ENCODE measurements at places on chromosomes 2 and 18.

- DNase-seq, result no peak
These were observed 13.8 kb upstream of the MALT1 start for GRCh38 chr18:58657494-58657893.

- no peak for DNase-seq
These were observed 28.8 kb upstream of the CBLN2 start for GRCh38 chr18:72572896-72573295.

DNA sequence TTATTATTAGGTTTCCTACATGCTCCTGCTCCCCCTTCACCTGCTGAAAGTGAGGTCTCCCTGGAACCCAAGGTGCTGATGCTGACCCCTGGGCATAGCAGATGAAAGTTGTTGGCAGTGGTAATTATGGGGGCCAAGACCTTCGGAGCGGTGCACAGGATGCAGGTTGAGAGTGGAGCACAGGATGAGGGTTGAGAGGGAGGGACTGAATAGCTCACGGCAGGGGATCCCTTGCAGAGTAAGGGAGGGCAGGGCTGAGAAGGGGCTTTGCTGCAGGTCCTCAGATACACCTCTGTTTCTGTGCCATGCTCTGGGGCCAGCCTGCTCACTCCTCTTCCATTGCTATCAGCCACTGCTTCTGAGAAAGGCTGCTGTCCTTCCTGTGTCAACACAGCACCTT is 163.3 kb downstream of the FHOD3 start:
- DNase-seq, result no peak

DNA sequence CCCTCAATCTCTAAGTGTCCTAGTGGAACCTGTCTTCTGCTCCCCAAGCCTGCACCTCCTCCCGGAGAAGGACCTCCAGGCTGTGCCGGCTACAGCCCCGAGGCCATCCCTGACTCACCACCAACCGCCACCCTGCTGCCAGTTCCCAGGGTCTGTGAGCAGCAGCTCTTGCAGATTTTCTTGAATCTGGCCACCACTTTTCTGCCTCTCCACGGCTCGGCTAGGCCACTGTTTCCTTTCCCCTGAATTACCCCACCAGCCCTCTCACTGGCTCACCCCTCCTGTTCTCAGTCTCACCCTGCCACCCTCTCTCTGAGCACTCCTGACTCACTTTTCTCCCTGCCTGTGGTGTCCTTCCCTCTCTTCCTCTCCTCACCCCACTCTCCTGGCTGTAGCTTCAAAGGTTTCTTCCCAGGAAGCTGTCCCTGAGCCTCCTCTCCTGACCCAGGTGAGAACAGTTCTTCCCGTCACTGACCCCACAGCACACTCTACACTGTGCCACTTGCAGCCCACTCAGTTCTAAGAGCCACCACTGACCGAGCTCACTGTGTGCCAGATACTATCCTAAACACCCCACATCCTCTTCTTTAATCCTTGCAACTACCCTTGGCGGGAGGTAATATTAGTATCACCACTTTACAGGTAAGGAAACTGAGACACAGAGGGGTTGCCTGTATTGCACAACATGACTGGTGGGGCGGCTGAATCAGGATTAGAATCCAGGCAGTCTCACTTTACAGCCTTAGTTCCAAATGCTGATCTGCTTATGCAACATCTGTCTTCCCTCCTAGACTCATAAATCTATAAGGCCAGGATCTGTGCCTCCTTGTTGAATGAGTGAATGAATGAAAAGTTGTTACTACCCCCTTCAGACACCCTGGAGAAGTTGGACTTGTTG is 111.6 kb downstream of the SMAD7 start:
- DNase-seq, result no peak

DNA sequence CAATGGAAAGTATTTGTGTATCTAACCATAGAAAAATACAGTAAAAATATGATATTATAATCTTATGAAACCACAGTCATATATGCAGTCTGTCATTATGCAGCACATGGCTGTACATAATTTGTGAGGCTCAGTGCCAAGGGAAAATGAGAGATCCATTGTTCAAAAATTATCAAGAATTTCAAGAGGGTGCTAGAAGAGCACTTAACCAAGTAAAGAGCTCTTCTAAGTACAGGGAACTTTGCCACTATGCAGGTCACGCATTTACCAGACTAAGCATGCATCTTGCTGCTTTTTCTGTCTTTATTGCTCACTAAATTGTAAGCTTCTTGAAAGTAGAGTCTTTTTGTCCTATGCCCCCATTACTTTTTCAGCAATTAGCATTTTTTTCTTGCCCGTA is 438.0 kb downstream of the LRP1B start:
- DNase-seq, result no peak

DNA sequence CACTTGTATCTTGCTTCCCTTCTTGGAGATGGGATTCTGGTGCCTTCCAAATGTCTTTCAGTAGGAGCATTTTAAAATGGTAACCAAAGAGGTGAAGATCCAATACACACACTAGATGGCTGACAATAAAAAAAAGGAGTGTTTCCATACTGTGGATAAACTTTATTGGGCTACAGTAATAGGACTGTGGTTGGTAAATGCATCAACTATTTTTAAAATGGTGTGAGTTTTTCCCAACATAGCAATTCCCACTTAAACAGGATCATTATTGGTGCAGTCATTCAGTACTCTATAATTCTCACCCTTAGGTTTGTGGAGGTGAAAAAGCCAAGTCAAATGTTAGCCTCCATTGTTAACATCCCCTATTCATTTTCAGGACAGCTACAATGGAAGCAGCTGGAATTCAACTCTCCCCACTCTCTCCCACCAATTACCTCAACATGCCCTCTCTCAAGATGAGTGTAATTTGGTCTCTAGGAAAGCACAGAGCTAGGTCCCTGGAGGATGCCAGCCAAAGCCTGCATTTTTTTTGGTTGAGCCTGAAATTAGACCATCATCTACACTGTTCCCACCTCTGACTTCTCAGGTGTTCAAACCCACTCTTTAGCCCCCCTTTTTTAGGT is 273.3 kb downstream of the TCF4 start:
- DNase-seq, result no peak
